ENCODE measurements at places on chromosomes 2 and 18.

- DNase-seq: no peak
Observed at GRCh38 chr2:74497777-74498499, 1.5 kb downstream of the LBX2 start.

- DNase-seq: no peak
Observed at GRCh38 chr2:239184179-239184578, 216.6 kb downstream of the HDAC4 start.

DNA sequence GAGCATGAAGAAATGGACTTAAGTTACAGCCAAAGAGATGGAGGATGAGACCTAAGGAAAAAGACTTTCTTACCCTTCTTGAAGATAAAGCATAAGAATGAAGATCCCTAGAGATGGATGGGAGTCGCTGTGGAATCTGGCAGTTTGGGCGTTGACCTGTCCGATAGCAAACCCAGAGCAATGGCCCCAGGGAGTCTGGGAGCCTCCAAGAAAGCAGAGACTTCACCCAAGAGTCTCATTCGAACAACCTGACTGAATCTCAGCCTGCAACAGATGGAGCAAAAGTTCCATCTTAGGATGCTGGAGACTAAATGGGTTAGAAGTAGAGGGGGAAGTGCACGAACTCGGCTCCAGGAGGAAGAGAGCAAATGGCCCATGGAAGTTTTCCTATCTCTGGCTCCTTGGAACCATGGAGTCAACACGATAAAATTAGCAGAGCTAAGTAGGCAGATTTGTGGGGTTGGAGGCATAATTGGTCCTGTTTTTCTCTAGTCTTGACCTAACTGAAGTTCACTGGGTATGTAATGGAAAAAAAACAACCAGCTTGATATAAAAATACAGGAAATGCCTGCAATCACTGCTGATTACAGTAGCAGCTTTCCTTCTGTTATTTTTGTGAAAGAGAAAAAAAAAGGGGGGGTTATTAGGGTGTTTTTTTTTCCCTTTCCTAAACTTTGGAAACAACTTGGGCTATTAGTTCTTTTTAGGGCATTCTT lies 178.4 kb upstream of the EPAS1 start:
- no peak for DNase-seq

DNA sequence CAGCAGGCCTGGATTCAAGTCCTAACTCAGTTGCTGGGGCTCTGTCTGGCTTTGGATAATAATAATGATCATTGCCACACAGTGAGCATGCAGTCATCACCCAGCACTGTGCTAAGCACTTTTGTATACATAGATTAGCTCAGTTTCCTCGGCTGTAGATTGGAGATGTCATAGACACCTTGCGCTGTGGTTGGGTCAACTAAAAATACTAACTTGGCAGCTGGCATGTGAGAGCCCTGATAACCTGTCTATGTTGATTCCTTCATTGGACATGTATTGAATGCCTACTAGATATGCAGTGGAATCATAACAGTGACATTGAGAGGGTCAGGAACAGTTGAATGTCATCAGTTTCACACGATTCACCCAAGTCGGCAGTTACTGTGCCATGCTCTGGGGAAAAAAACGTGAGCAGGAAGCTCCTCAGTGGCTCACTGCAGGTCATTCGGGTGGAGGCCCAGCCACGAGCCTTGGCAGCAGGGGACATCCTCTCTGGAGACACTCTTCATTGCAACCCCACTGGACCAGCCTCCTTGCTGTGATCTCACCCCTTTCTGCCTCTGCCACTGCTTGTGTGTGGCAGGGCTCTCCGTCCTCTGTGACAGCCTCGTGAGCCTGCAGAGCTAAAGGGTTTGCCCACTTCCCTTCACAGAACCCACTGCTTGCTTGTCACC lies 85.3 kb downstream of the NPAS2 start:
- no peak for DNase-seq

- DNase-seq: peak; percentile 62
Observed at GRCh38 chr2:152573168-152573567, 144.1 kb downstream of the PRPF40A start.

- DNase-seq: no peak
Observed at GRCh38 chr2:36516136-36516870, 81.7 kb downstream of the FEZ2 start.

GRCh38 chr18:4236940-4237663 lies 218.0 kb downstream of the DLGAP1 start:
- DNase-seq: no peak

DNA sequence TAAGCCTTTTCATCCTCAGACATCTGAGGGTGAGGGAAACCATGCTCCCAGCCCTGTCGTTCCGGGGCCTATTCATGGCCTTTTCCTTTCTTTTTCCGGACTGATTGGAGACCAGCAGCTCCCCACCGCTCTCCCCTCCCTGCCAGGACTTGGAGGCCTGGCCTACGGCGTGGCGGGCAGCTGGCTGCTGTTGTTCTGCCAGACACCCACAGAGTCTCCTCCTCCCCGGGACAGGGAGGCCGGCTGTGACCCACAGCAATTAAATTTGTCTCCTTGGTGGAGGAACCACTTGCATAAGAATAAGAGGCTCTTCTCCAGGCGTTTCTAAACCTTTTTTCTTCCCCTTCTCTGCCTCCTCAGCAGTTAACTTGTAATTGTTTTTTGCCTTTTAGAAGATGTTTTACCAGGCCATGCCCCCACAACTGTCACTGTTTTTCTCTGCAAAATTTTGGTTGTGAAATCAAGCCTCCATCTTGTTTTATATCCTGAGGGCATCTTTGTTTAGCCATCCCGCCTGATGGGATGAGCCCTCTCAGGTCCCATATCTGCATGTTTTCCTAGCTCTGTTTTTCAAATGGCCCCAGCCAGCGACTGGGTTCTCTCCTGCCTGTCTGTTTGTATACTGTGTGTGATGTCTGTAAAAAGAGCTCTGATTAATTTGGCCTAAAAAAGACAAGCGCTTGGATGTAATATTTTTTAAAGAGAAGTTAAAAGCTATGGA lies 1060.0 kb upstream of the DDX18 start:
- no peak for DNase-seq

GRCh38 chr18:44729631-44730101 lies 49.0 kb downstream of the SETBP1 start:
- DNase-seq: no peak

DNA sequence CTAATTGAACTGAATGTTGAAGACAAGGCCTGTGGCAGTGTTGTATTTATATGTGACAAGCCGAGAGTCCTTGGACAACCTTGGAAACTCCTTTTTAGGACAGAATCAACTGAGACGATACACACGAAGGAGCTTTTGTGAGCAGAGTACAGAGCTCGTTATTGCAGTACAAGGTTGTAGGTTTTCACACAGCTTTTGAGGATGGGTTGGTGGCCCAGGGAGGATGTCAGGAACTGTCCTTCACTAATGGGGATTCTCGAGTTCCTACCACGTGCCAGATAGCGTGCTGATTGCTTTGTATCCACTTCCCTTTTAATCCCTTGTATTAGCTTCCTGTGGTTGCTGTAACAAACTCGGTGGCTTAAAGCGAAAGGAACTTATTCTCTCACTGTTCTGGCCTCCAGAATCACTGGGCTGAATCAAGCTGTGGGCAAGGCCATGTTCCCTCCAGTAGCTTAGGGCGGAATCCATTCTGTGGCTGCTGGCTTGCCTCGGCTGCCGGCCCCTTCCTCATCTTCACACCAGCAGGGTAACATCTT lies 20.2 kb downstream of the INPP4A start:
- DNase-seq: no peak

GRCh38 chr2:219736209-219736608 lies 108.8 kb downstream of the SLC4A3 start:
- peak; percentile 72 for DNase-seq

- DNase-seq: no peak
Observed at GRCh38 chr2:62657783-62658182, 47.7 kb upstream of the EHBP1 start.

GRCh38 chr2:110732422-110733413 lies at the start of gene ACOXL:
TSS of gene ACOXL (plus strand) at chr2:110732573. CDS start at chr2:110768390, 35,817 bp downstream.
- no peak for DNase-seq

DNA sequence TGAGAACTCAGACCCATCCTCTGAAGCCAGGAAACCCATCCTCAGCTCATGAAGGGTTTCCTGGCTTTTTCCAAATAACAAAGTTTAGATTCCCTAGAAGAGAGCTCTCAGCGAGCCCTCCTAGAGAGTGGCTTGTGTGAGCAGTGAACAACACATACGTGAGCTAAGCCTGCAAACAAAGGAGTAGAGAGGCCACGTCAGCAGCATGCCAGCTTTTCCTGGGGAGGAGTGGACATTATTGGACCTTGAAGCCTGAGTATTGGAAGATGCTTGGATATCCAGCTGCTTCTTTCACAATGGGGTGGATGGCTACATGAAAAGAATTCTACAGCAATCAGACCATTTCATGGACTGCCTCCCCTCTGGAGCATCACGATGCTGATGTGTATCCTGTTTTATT lies 21.1 kb downstream of the KIF5C start:
- DNase-seq: no peak

DNA sequence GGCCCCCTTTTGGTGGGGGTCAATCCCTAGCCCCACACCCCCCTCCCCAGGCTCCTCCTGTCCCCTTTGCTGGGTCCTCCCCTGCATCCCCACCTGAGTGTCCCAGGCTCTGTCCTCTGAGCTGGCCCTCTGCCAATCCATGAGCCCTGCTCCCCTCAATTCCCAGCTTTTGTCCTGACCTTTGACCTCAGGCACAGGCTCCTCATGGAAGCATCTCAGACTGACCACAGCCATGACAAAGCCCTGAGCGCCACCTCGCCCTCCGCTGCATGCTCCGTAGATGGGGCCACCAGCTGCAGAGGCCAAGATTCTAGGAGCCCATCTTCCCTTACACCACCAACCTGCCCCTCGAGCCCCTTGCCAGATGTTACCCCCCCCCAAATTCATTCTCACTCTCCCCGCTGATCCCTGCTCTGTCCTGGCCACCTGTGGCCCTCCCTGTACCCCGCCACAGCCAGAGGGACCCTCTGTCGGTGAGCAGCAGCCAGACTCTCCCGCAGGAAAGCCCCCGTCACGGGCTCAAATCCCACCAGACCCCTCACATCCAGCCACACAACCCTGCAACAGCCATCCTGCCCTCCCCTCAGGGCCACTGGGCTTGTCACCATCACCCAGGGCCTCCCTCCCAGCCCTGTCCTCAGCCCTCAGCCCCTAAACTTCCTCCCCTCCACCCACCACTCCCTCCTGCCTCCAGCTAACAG lies 206.0 kb downstream of the MGAT5 start:
- no peak for DNase-seq

DNA sequence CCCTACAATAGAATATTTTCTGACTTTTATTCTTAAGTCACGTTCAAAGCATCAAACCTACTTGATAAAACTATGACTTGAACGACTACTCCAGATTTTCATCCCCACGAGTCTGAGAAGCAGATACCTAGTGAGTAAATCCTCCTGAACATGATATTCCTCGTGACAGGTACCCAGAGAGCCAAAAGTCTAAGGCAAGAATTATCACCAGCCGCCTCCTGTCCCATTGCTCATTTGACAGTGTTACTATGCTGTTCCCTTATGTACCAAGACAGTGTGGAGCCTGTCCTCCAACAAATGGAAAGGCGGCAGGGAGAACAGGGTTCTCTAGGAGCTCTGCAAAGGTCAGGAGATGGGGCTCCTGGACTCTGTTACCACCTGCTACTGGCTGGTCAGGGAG lies 8.3 kb upstream of the ALPK2 start:
- DNase-seq: no peak

GRCh38 chr2:47022186-47022765 lies 106.7 kb upstream of the MCFD2 start:
- DNase-seq: no peak

DNA sequence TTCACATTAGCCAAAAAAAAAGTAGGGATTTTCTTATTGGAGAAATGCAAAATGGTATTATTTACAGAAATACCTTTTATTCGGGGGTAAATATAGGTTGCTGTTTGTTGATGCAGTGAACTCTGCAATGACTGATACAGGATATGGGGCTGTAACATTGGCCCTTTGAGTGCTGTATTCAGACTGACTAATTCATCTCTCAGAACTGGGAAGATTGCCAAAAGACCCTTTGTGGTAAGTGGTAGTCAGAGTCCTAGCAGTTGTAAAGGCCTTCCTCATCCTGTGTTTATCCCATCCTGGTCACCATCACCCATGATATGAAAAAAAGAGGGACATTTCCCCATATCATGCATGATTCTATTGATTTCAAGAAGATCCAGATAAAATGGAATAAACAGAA lies 14.0 kb upstream of the DCC start:
- DNase-seq: no peak
